Stimulated activated CD4-positive, alpha-beta T cell treated with anti-CD3 and anti-CD28 coated beads, Interleukin-2, amount 100 ng/mL, for 24 hours (primary cell): ENCODE measurements at places on chromosomes 1 and 21.

DNA sequence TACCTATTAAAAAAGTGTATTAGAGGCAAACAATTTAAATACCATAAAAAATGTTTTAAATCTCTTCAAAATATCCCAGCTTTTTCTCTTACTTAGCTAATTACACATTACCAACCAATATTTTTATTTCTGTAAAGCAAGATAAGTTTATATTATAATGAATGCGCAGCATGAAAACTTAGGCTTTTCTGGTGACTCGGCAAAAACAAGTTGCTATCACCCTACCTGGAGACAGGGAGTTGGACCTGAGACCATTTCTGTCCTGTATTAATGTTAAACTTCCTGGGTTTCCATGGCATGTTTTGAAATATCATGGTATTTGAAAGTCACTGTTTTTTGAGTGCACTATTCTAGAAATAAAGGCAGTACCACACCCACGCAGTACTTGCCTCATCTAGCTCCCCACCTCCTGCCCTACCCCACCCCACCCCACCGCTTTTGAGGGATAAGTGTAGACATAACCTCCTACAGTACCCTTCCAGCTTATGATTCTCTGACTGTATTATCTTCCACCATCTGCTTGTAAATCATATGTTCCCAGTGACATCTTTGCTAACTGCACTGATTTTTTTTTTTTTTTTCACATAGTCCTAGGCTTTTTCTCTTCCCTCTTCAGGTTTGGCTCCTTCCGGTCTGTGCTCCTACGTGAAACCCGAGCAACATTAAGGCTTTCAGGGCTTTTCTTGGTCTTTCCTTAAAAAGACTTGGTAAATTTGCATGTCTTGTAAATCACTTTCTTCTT is 77.5 kb downstream of the PHTF1 start:
- DNase-seq = no peak

GRCh38 chr1:154466921-154467417 is 35.0 kb upstream of the TDRD10 start:
- DNase-seq = no peak

GRCh38 chr1:109618661-109619575 is 498 bp downstream of the GNAT2 start:
- DNase-seq = no peak

DNA sequence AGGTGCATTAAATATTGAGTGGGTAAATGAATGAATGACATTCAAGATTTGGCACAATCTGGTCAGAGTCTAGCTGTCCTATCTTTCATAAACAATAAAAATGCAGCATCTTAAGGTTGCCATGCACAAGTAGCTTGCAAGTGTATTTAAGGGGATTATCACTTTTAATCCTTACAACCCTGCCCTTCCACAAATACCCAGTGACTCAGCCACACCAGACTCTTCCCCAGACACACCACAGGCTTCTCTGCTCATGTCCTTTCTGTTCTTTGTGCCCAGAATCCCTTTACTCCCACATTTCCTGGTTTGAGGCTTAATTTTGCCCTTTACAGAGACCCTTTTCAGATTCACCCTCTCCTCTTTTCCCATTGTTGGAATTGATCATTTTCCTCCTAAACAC is 59.8 kb downstream of the KIRREL1 start:
- no peak for DNase-seq

GRCh38 chr1:8670371-8670818 is 147.0 kb downstream of the RERE start:
- DNase-seq = no peak

DNA sequence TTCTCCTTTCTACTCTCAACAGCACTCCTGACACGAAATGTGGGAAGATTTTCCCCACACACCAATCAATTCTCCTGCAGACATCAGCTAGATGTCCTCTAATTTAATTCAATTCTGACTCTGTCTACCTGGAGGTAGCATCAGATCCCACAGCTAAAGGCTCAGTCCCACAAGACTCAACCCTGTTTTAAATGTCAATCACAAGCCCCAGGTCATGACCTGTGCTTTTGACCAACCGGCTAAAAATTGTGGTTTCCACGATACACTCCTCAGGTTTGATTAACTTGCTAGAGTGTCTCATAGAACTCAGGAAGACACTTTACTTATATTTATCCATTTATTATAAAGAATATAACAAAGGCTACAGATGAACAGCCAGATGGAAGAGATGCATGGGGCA is 27.4 kb downstream of the IL23R start:
- DNase-seq = no peak

DNA sequence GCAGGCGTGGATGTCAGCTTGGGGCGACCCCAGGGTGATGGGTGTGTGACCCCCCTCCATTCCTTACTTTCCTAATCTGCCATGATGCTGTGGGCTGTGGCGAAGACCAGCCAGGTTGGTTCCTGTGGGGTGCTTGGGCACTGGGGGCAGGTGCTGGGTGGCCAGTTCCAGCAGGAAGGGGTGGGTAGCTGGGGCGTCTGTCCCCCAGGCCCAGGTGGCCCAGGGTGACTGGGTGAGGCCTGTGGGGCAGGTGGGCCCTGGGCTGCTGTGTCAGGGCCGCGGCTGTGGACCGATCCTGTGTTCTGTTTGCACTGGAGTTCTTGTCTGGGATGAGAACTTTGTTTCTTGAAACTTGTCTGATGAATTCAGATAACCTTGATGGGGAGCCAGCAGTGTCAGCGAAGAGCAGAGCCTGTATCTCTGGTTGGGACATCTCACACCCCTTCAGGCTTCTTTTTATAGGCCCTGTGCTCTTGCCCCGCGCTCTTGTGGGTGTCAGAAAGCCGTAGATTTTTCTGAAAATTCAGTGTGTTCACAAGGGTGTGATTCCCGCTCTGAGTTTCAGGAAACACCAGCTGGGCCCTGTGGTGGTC is 3.7 kb downstream of the PRKCZ start:
- DNase-seq = no peak

DNA sequence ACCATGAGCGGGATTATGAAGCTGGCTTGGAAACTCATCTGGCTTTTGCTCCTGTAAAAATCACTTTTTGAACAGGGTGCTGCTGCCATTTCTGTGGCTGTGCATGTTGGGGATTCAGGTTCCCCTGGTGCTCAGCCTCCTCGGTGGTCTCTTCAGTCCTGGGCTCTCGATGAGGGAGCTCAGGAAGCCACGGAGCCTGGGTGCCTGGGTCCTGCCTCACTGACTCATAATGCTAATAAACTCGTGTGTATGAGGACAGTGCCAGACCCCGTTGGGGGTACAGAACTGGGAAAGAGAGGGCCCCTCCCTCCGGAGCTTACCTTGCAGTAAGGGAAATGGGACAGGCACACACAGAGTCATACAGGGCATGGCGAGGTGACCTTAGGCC is 5.8 kb downstream of the COQ8A start:
- no peak for DNase-seq

GRCh38 chr1:218296162-218296561 is 11.1 kb downstream of the RRP15 start:
- DNase-seq = no peak

DNA sequence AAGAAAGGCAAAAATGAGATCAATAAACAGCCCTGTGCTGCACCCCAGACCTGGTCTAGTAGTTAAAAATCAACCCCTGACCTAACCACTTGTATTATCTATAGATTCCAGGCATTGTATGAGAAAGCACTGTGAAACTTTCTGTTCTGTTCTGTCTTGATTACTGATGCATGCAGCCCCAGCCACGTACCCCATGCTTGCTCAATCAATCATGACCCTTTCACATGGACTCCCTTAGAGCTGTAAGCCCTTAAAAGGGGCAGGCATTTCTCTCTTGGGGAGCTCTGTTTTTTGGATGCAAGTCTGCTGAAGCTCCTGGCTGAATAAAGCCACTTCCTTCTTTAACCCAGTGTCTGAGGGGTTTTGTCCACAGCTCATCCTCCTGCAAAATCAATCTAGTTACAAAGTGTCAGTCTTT is 24.2 kb upstream of the CD34 start:
- DNase-seq = no peak

DNA sequence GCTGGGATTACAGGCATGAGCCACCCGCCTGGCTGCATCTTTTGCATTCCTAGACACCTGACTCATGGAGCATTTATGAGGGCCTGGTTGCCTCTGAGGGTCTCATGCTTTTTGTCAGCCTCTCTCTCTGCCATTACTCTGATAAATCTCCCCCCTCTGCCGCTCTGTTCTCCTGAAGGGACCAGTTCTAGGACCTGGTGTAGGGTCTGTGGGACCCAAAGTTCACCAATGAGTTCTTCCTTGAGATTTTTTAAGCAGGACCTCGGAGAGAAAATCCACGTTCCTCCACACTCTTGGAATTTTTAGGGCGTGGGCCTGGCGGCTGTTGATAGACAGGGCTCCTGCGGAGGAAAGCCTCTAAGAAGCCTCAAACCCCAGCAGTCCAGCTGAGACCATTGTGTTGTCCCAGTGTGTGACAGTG is 91.9 kb upstream of the ERRFI1 start:
- no peak for DNase-seq

- no peak for DNase-seq
Observed at GRCh38 chr21:41559658-41560631, 52.0 kb upstream of the TMPRSS2 start.

DNA sequence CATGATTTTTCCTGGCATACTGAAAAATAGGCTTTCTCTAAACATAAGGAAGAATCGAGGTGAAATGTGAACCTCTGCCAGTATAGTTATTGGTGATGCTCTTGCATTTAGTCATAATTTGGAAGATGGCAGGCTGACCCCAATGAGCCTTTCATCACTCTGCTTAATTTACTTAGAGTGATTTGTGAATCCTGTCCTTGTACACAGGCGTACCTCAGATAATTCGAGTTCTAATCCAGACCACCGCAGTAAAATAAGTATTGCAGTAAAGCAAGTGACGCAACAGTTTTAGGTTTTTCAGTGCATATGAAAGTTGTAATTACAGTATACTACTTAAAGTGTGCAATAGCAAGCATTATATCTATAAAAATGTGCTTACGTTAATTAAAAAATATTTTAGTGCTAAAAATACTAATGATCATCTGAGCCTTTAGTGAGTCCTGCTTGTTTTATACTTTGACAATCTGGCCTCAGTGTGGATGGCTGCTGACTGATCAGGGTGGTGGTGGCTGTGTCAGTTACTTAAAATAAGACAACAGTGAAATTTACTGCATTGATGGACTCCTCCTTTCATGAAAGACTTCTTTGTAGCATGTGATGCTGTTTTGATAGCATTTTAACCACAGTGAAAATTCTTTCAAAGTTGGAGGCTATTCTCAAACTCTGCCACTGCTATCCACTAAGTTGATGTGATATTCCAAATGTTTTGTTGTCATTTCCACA is 1.7 kb downstream of the PKNOX1 start:
- DNase-seq = no peak

DNA sequence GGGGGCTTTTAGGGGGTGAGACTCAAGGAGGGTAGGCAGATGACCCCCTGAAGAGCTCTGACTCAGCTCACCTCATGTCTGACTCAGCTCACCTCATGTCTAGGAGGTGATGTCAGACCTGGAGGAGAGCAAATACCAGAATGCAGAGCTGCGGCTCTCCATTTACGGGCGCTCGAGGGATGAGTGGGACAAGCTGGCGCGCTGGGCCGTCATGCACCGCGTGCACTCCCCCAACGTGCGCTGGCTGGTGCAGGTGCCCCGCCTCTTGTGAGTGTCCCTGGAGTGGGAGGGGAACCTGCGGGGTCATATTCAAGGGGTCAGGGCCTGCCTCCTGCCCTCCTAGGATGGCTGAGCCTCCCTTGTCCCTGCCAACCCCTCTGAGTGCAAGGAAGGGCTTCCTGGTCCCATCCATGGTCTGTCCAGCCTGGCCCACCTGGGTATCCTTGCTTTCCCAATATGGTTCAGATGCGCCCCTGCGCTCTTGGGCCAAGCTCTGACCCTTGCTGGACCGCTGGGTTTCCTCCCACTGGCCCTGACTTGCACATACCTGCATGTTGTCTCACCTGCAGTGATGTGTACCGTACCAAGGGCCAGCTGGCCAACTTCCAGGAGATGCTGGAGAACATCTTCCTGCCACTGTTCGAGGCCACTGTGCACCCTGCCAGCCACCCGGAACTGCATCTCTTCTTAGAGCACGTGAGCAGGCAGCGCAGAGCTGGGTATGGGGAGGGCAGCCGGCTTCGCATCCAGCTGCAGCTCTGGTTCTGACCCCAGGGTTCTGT is 9.1 kb downstream of the AMPD2 start:
- DNase-seq = no peak

DNA sequence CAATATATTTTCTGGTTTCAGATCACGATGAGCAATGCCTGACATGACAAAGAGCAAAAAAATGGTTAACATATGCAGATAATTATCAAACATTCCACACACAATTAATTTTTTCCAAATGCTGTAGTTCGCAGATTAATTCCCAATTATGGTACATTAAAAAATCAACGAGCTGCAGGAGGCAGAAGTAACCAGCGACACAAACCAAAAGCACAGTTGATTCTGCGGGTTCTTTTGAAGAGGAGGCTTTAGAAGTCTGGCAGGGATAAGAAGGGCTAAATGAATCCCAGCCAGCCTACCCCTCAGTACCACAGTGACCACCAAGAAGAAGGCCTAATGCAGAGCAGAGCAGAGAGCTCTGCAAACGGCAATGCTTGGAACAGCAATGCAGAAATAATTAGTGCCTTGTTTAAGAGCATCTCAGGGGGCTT is 17.0 kb upstream of the KNCN start:
- no peak for DNase-seq

DNA sequence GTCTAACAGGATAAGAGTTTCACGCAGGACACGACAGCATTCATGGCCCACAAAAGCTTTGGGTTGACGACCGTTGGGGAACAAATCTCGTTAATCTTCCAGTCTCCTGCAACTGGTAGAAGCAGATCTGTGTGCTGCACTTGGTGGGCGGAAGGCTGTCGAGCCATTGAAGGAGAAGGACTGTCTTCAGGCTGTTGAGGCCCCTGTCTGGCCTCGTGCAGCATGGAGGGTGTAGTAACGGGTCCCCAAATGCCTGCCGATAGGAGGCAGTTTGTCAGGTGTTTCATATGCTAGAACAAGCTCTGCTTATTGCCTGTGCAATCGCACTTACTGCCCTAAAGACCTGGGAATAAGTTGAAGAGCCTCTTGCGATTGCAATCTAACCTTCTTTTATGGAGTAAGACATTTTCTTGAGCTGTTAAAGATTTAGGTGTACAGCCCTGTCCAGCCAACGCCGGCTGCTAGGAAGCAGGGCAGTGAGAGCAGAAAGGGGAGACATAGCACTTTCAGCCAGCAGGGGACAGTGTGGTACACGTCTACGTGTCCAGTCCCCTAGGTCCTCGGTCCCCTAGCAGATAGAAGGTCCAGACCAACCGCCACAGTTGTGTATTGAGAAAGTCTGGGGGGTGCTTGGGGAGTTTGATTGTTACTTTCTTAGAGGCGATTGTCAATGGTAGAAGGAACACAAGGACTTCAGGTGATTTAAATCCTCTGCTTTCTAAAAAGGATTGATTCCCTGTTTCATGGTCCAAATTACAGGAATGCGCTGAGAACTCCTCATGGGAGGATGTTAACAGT is 102.3 kb upstream of the TMPRSS2 start:
- DNase-seq = peak; percentile 27

DNA sequence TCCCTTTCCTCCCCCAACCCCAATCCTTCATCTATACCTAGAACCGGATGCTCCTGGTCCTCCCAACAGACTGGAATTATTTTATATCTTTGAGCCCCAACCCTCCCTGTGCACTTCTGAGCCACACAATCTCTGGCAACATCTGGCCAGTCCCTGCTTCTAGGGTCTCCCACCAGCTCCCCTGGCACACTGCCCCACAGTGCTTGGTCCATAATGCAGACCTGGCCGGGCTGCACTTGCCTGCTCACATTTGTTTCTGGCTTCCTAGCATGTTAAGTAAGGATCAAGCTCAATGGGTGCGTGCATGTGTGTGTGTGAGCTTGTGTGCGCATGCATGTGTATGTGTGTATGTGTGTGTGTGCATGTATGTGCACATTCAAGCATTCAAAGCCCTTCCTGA is 8.8 kb downstream of the TRIM62 start:
- no peak for DNase-seq

- no peak for DNase-seq
Observed at GRCh38 chr1:201116091-201116490, 3.9 kb upstream of the CACNA1S start.
